ENCODE measurements at places on chromosomes 6 and 20. TPM values are rescaled to one million over a fixed set of nuclear protein-coding genes. Genes with fewer than 3 reads are reported as not detected.

DNA sequence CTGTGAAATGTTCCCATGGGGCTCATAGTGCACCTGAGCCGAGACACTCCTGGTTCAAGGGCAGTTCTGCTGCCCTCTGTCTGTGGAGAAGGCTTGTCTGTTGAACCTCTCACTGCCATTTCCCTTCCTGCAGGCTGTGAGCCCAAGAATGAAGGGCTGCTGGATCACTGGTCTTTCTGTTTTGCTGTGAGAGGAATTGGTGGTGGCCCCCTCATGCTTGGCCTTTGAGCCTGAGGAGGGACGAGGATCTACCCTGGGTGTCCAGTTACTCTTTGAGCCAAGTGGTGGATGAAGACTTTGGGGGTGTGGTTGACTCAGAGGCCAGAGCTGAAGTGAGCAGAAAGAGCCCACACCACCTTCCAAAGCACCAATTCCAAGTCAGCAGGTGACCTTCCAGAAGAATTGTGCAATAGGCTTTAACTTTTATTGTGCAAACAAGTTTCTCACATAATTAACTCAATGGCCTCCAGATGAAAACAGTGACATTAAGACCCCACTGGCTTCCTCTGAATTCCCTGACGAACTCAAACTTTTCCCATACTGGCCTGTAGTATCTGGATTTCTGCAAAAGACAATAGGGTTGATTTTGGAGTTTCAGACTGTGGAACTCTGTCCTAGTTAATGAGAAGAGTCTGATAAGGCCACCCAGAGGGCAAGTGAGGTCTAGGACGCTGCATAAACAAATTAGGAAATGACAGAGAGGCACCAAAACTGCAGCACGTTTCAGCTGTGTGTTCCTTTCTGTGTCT, 101.5 kb downstream of the PHACTR3 start:
- DNase-seq: peak; percentile 55

GRCh38 chr6:29663300-29664042, 6.6 kb downstream of the MOG start:
- no peak for DNase-seq

Gene PLCB4
- total RNA-seq: 159 TPM

Gene CST2
- total RNA-seq: not detected

DNA sequence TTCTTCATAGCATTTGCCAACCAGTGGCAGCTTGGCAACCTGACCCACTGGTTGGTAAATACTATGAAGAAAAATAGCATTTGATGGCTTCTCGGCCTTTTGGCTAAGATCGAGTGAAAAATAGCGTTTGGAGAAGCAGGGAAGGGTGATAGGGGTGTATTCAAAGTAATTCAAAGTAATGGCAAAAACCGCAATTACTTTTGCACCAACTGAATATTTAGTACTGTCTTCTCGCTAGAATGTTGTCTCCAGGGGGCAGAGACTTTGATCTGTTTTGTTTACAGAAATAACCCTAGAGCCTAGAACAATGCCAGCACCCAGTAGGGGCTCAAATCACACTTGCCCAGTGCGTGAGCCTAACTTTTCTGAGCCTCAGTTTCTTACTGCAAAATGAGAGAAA, 106.1 kb downstream of the CDC5L start:
- no peak for DNase-seq

GRCh38 chr6:19660123-19660910, 176.9 kb upstream of the ID4 start:
- no peak for DNase-seq

Gene PEDS1
- total RNA-seq: 19.4 TPM

DNA sequence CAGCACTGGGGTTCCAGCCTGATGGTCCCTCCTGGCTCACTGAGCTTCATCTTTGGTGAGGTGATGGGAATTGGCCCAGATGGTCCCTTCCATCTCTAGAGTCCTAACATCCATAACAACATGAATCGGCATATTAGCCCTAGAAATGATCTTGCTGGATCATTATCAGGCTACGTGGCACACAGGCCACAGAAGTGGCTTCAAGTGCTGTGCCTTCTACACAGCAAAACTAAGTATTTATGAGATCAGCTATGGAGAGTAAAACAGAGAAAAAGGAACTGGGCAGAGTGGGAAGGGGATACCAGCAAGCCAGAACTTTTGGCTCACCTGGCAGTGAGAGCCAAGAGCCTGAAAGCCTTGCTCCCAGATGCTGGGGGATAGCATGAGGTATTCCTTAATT, 116.9 kb downstream of the TRERF1 start:
- DNase-seq: no peak

DNA sequence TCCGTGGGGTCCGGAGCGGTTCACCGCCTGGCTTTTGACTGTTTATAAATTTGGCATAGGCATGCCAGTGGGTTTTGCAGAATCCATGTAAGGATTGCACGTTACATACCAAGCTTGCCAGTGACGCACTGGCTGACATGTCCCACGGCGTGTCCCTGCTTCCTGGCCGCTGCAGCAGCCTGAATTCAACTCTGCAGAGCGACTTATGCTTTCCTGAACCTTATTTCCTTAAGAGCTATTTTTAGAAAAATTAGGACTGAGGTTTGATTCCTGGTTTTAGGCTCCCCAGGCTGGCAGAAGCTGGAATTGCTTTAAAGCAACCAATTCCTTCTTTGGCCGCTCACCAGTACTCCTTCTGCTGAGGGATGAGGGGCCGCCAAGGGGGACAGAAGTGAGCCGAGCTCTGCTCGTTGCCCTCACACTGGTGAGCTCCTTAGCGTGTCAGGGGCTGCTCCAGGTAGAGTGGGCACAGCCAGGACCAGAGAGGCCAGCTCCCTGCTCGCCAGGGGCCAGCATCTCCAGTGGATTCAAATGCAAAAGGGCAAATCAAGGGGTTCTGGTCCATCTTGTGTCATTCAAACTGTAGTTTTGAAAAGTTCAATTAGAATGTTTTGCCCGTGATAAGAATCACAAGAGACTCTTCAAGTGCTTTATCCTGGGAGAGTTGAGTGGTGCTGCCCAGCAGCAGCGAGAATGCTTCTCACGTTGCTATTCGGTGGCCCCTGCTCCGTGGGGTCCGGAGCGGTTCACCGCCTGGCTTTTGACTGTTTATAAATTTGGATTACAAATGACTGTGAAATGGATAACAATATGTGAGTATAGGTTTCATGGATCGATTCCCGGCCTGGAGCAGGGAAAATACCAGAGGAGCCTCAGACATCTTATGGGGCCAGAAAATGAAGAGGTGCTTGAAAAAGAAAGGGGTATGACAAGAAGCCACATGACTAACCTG, 17.5 kb upstream of the IRF4 start:
- peak; percentile 4 for DNase-seq

Gene IRF4
- total RNA-seq: not detected

GRCh38 chr6:143023695-143024094, 37.0 kb upstream of the AIG1 start:
- DNase-seq: no peak

DNA sequence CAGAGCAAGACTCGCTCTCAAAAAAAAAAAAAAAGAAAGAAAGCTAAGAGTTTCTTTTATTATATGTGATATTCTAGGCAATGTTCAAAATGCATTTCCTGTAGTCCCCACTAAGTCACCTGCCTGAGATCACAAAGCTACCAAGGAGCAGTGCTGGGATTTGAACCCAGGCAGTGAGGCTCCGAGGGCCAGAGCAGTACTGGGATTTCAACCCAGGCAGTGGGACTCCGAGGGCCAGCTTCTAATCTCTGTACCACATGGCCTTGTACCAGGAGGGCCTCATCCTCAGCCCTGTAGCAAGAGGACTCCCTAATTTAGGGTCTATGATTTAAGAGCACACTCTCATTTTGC, 39.7 kb downstream of the ZMYND8 start:
- no peak for DNase-seq

- no peak for DNase-seq
Observed at GRCh38 chr6:108078191-108078590, 3.6 kb upstream of the OSTM1 start.

GRCh38 chr6:51949526-51949925, 137.9 kb downstream of the PKHD1 start:
- peak; percentile 15 for DNase-seq

Data from renal cortical epithelial cell (primary cell).